ENCODE measurements at places on chromosomes 2 and 18.

GRCh38 chr18:73981796-73982195 is 165.8 kb downstream of the FBXO15 start:
- DNase-seq: no peak

GRCh38 chr18:4319738-4320677 is 135.1 kb downstream of the DLGAP1 start:
- no peak for DNase-seq

DNA sequence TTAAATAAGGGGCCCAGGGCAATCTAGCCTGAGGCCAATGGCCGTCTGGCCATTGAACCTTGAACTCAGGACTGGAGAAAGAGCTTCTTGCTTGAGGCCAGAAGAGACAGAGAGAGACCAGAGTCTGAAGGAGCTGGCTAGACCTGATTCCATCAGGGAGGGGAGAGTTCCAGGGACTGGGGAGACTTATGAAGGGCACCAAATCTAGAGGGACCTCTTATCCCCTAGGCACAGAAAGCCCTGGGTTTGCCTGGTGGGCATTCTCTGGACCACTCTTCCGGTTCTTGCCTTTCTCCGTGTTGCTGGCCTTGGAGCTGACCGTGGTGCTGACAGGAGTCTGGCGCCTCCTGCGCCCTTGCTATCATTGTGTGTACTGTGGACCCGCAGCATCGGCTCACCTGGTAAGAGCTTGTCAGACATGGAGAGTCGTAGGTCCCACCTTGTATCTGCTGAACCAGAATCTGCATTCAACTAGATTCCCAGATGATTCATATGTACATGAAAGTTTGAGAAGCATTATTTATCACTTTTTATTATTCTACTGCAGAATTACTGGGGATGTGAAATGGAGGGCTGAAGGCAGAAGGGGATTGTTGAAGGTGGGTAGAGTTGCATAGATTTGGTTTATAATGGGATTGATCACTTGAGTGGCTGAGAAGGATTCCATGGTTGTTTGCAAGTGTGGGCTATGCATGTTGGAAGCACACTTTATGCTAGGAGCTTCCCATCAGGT is 4.3 kb upstream of the TRPM8 start:
- DNase-seq: no peak

- DNase-seq: no peak
Measured at GRCh38 chr2:3433776-3434400, 54.4 kb downstream of the TRAPPC12 start.

DNA sequence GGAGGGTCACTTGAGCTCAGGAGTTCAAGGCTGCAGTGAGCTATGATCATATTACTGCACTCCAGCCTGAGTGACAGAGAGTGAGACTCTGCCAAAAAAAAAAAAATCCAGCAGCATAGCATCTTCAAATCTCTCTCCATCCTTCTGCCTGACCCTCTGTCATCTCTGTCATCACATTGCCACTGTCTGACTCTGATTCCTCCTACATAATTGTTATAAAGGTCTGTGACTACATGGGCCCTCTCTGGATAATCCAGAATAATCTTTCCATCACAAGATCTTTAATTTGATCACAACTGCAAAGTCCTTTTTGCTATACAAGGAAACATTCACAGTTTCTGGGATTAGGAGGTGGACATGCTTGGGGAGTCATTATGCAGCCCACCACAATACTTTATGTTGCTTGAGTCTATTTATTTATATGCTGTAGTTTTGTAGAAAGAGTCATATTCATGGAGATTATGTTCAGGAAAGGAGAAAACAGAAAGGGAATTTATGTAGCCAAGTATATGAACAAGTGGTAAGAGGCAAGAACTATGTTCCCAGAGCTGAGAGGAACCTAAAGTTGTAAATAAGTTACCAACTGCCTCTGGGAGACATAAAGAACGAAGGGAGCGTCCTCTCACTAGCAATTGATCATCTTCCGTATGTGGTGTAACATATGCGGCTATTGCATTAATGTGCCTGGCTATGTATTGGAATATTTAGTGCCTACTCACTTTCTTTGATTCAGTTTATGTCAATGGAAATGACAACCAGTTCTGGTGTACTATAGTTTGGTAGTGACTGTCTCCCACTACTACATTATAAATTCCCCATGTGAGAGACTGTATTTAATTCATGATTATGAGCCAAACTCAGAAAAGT is 21.5 kb downstream of the RND3 start:
- no peak for DNase-seq

GRCh38 chr2:29517413-29517812 is 402.2 kb downstream of the CLIP4 start:
- DNase-seq: no peak

GRCh38 chr18:34909637-34910364 is 131.4 kb upstream of the MAPRE2 start:
- no peak for DNase-seq

GRCh38 chr2:176126929-176127773 is 2.4 kb upstream of the HOXD8 start:
- peak; percentile 80 for DNase-seq

- no peak for DNase-seq
Measured at GRCh38 chr2:186611526-186611925, 21.7 kb downstream of the ITGAV start.

DNA sequence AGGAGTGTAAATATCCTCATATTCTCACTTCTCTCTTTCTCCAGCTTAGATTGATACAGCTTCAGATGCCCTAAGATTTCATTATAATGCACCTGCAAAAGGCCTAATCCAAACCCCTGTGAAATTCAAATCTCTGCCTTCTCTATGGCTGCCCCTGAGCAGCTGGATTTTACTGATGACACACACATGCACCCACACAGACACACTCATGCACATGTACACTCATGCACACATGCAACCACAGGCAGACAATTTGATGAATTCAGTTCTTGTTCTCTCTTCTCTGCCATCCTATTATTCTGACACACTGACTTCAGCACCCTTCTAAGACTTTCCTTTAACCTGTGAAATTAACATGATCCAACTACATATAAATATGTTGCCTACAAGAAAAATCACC is 563.2 kb downstream of the RNF144A start:
- peak; percentile 14 for DNase-seq

DNA sequence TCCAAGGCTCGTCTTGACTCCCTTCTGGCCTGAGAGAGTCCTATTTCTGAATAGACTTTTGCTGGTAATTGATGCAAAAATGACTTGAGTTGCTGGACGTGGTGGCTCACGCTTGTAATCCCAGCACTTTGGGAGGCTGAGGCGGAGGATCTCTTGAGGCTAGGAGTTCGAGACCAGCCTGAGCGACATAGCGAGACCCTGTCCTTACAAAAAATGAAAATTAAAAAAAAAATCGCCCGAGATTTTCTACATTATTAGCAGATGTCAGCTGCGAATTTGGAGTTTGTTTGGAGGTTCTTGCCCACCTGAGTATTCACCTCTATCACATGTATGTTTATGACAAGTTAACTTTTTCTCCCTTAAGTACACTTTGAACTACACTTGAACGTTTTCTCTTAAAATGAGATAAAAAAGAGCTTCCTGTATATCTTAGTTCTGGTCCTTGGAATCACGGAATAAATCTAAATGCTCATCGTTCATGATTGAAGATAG is 471 bp upstream of the C2orf42 start:
- no peak for DNase-seq

DNA sequence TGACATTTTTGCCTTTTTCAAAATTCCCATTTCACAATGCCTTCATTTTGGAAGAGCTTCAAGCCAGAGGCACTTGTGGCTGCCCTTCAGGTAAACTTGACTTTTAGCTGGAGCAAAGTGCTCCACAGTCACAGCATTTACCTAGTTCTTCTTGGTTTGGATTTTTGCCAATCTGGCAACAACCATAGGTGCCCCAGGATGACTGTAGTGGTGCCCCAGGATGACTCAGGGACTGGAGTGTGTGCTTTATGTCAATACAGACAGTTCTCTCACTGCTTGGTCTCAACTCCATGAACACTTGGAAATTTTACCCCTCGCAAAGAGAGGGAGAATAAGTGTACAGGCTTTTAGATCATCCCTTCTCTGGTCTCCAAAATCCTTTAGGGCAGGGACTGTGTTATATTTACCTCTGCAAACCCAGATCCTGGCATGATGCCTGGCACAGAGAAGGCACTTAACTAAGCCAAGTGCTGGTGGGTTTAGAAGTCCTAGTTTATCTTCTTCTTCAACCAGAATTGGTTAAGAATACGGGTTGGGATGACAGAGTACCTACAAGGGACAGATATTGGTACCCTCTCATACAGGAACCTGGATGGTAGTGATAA is 15.3 kb upstream of the PTPN4 start:
- DNase-seq: no peak

- DNase-seq: no peak
Measured at GRCh38 chr18:70840649-70841048, 551.8 kb downstream of the SOCS6 start.

DNA sequence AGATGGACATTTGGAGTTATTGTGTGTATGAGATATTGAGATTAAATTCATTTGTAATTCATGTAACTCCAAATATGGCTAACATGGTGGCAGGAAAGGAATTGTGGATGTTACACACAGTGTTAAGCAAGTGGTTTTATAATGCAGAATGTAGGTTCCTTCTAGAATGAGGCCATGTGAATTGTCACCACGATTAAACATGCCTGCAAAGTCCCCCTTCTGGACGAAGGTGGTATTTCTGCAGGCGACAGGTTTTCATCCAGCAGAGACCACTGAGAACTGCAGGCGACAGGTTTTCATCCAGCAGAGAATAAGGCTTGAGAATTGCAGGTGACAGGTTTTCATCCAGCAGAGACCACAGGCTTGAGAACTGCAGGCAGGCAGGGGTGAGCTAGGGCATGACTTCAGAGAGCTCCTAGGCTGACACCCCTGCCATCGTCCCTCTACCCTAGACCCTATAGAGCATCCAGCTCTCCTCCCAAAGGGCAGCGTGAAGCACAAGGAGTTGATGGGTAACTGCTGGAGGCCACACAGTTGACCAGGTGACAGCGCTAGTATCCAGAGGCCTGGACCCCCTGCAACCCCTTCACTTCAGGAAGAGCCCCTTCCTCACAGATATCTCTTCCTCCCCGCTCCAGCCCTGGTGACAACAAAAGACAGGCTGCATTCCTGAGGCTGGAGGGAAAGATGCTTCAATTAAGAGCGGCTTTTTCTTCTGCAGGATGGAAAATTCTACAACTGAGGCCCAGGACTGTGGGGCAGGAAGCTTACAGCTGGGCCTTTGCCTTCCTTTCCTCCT is 175.8 kb downstream of the LOXHD1 start:
- DNase-seq: peak; percentile 56

DNA sequence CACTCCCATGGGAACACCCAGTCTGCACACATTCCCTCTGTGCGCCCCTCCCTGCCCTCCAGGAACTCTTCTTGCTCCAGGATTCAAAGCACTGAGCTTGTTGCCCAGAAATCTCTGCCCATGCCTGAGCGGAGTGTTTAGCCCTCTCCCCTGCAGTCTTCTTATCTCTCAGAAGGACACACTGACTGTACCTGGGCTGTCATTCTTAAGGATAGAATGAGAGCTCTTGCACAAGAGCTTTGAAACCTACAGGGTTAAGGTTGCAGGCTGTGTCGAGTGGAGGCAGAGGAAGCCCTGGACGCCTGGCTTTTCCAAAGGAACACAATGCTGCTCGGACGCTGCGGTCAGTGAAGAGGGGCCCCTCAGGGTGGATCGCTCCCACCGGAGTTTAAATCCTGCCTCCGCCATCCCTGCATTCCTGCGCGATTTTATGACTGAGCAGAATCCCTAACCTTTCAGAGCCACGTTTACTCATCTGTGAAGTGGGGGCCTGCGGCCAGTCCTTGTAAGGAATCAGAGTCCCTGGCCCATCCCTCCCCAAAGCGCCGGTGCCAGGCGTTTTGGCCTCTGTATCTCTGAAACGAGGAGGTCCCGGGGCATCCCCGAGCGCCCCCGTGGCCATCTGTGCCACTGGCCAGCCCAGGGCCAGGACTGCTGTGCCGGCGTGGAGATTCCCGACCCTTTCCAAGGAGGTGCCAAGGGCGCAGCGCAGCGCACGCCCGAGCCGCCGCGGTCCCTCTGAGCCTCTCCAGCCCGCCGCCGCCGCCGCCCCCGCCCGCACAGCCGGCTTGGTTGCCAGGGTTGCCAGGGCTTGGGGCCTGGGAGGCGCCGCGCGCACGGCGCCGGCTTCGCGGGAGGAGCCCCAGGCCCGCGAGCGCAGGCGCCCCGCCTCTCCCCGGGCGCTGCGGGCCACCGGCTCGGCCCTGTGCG is 58.9 kb downstream of the FAM168B start:
- DNase-seq: no peak

GRCh38 chr2:38722271-38723061 is 28.7 kb downstream of the SRSF7 start:
- DNase-seq: peak; percentile 69

GRCh38 chr2:166112193-166112605 is 15.6 kb downstream of the SCN1A start:
- no peak for DNase-seq

DNA sequence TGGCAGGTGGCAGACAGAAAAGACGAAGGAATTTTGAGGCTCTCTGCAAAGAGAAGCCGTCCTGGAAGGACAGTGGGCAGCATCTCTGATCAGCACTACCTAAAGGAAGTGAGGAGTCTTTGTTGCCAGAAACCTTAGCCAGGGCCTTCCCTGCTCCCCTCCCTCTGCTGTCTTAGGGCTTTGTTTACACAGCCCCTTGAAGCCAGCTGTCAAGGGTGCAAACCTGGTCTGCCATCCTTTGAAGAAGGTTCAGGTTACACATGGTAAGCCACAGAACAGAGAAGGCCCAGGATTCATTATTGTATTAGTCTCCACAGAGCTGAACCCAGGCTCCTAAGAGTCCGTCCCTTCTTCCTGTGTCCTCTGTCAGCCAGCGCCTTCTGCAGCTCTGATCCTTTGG is 356.7 kb downstream of the TGIF1 start:
- no peak for DNase-seq

DNA sequence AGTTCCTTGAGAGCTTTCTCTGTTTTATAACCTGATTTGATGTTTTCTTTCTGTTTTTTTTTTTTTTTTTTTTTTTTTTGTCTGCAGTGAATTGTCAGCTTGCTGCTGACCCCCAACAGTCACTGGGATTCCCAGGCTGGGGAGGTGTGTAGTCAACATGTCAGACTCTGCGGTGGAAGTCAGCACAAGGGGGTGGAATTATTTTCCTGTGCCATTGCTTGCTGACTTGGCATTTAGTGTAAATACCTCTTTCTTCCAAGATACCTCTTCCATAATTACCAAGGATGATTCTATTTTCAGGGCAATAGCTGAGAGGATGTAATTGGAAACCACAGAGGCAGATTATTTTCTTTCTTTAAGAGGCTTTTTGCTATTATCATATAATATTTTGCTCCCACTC is 266.3 kb downstream of the CCDC85A start:
- DNase-seq: no peak

GRCh38 chr2:150215041-150215440 is 272.4 kb downstream of the RND3 start:
- DNase-seq: no peak

Measured in suppressor macrophage treated with lipopolysaccharide for 1 hour (primary cell).